MG63 (cell line): ENCODE measurements at places on chromosomes 6 and 20. TPM values are rescaled to one million over a fixed set of nuclear protein-coding genes. Genes with fewer than 3 reads are reported as not detected.

DNA sequence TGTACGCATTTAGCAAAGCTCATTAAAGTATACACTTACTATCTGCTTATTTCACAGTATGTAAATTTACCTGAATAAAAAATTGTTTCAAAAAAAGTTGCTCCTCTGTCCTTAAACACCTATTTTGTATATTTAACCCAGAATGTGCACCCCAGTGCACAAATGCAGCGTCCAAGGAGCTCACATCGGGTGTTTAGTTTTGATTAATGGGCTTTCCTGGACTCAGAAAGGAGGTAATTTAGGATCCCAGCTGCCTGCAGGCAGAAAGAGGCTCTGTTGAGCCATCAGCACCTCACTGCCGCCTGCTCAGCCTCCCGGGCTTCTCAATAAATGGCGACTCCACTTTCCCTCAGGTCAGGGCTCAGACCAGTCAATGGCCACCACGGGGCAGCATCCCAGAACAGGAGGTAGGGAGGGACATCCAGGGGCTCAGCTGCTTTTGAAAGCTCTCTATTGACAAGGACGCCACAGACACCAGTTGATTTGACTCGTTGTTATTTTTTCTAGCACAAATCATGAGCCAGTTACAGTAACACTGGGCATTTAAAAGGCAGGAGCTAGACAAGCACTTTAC is 70.2 kb upstream of the TBC1D7 start:
- DNase-seq: no peak

Gene CASS4
- total RNA-seq: 0.07 and 0.25 TPM in 2 replicates

DNA sequence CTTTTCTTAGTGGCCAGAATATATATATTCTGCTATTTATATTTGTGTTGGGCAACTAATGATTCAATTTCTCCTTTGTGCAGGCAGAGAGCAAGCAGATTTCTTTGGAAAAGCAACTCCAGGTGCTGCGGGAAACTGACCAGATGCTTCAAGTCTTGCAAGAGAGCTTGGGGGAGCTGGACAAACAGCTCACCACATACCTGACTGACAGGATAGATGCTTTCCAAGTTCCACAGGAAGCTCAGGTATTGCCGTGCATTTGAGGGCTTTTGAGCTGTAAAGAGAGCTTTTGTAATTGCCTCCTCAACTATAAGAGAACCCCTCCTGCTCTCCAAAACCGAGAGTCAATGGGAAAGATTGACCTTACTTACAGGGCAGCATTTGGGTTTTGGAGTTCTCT is 203.5 kb downstream of the UTRN start:
- no peak for DNase-seq

Gene NFKBIE
- total RNA-seq: 24.4 and 35.2 TPM in 2 replicates

DNA sequence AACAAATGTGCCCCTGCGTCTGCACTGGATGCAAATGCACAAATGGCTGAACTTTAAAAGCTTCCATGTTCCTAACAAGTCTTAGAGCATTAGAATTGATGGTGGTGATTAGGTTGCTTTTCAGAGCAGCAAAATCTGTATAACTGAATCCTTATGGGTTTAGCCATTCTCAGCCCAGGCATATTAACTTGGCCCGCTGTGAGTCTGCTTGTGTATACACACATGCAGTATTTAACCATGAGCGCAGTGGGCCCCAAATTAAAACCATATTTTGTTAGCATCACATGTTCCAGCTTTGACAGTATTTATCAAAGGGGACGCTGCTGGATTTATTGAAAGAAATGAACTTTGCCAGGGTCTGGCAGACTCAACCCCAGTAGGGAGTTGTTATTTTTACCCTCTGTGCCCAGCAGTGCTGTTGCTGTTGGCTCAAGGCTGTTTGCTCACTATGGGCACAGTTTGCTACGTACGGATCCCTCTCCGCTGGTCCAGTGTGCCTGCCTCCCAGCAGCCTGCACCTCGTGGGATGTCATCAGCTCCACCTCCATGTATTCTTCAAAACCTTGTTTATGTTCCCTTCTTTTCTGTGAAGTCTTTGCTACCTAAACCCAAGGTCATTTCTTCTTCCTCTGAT is 144.7 kb downstream of the QRSL1 start:
- DNase-seq: no peak

GRCh38 chr20:62171245-62171644 is 11.6 kb upstream of the MTG2 start:
- DNase-seq: no peak

- DNase-seq: no peak
Measured at GRCh38 chr6:37489697-37490336, 9.9 kb downstream of the CCDC167 start.

DNA sequence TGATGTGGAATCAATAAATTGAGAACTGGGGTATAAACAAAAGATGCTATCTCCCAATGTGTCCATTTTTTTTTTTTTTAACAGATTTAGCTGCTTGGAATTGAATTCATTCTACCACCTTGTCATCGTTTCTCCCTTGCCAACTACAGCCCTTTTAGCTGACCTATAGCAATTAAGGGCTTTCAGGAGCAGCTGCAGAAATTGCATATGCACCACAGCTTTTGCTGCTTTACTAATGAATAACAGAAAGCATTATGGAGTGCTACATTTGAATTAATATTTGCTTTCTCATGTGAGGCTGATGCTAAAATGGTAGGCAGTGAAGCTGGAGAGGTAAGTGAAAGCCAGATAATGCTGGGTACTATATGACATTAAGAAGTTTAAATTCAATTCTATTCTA is 5.7 kb downstream of the SESN1 start:
- DNase-seq: no peak

DNA sequence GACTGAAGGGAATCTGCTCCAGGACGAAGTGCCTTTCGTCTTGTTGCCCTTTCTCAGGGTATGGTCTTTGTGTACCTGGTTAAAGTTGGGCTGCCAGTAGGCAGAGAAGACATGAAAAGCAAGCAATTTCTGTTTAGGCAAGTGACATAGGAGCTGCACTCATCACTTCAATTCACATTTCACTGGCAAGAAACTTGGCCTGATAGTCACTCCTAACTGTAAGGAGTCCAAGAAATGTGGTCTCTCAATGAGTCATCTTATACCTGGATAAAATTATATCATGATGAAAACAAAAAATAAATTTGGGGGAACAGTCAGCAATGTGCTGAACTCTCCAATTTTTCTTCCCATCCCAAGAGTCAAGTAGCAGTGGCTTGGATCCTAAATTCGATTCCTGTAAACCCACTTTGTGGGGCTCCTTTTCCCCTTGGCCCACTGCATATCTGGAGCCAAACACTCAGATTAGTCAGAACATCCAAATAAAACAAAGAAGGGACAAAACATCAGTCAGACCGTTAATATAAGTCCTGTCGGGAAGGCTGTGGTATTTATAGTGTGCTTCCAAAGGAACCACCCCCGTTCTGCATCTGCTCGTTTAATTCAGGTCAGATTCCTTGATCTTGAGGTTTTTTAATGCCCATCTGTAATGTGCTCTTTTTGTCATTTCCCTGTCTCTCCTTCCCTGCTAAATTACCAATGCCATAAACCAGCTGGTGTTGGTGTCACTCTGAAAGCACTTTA is 5.0 kb upstream of the GABRR1 start:
- DNase-seq: no peak

- DNase-seq: no peak
Measured at GRCh38 chr6:157020398-157020797, 243.2 kb downstream of the ARID1B start.

DNA sequence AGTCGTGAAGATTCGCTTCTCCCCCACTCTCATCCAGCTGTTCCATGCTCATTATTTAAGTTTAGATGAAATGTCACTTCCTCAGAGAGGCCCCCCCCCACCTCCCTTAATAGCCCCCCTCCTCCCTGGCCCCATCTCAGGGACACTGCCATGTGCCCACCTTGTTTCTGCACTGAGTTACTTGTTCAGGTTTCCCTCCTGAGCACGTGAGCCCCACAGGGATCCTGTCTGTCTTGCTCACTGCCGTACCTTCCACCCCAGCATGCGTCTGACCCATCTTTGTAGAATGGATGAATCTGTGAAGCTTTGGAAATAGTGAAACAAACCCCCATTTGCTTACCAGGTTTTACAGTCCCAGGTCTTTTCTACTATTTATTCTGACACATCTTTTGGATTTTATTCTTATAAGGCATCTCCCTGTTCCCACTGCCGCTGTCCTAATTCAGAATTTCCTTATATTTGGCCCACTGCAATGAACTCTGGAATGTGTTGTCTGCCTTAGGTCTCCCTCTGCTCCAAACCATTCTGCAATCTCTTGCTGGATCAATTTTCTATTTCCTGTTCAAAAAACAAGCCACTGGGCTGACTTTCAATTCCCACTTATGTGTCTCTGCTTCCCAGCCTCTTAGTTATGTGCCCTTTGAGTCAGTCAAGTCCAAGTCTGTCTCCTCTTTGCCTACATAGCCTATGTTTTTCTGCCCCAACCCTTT is 136.5 kb upstream of the ECI2 start:
- DNase-seq: no peak

DNA sequence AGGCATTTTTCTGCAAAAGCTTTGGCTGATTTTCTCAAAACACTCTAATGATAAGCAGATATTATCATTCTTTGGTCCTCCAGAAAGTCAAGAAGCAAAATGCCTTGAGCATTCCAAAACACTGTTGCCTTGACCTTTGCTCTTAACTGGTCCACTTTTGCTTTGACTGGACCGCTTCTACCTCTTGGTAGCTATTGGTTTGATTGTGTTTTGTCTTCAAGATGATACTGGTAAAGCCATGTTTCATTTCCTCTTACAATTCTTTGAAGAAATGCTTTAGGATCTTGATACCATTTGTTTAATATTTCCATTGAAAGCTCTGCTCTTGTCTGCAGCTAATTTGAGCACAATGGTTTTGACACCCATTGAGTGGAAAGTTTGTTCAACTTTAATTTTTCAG is 35.6 kb upstream of the SDHAF4 start:
- no peak for DNase-seq

GRCh38 chr6:16817594-16817993 is 56.3 kb upstream of the ATXN1 start:
- DNase-seq: no peak

DNA sequence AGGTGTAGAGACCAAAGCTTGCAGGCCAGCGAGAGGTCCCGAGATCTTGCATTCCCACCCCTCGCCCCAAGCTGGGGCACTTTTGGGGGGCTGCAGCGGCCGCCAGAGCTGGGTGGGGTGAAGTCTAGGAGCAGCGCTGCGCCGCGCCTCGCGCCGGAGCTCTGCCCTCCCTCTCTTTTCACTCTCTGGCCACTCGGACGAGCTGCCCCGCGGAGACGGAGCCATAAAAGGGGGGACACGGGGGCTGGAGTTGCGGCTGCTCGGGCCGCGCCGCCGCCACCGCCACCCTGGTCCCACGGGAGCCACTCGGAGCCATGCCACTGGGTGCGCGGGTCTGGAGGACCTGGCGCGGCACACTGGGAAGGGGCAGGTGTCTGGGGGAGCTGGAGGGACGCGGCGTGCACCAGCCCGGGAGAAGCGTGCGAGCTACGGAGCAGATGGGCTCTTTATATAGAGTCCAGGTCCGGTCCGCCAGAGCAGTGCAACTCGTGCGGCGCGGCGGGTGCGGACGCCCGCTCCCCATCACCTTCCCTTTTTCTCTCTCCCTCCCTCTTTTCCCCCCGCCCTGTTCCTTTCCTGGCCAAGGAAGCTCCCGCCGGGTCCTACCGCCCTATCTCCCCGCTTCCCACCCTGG is 687 bp upstream of the HTR1B start:
- DNase-seq: no peak

GRCh38 chr6:90026216-90026615 is 131.9 kb downstream of the GJA10 start:
- DNase-seq: no peak

- no peak for DNase-seq
Measured at GRCh38 chr20:60906555-60906954, 345.5 kb upstream of the CDH4 start.

- DNase-seq: no peak
Measured at GRCh38 chr20:1577906-1578305, 20.4 kb upstream of the SIRPD start.

- DNase-seq: no peak
Measured at GRCh38 chr6:23731609-23732008, 394.4 kb upstream of the NRSN1 start.

DNA sequence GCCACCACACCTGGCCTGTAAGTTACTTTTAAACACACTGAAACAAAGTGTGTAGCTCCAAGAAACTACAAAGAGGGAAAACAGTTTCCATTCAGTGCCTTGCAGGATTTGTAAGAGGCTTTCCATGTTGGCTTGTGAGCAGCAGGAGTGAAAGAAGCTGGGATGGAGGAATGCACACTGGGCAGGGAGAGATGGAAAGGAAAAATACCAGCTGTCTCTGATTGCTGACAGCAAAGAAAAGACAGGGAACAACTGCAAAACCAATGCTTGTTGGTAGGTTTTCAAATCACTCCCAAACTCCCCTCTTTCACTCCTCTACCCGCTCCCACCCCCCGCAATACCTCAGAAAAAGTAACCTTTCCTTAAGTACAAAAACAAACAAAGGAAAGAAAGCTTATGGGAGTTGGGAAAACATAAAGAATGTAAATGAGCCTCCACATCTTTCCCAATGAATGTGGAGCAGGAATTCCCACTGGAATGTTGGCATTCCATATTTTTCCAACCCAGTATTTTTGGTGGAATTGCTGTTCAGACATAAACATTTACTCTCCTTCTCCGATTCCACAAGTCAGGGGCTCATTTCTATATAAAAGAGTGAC is 166.1 kb downstream of the THBS2 start:
- no peak for DNase-seq
